Activated naive CD4-positive, alpha-beta T cell treated with anti-CD3 and anti-CD28 coated beads, Interleukin-2, amount 50 U/mL, for 72 hours (primary cell): ENCODE measurements at places on chromosomes 7 and 10.

- no peak for DNase-seq
These were observed 36.2 kb upstream of the DUSP5 start for GRCh38 chr10:110461530-110461929.

DNA sequence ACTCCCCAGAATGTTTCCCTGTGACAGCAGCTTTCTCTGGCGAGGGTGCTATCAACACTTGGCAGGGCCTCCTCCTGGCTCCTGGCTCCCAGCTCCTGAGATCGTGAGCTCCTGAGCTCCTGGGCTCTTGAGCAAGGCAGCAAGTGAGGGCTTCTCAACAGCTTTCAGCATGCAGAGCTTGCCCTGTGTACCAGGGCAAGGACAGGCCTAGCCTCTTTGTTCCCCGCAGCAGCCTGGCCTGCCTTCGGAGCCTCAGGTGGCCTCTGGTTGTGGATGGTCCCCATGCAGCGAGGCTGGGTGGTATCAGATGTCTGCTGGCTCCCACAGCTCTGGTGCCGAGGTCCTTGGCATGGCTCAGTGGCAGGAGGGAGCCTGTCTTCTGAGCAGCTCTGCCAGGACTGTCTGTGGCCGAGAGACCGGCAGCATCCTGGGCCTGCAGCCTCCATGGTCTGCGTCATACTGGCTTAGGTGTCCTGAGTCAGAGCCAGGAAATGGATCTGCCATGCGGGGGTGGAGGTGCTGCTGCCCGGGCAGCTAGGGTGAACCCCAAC lies 44.2 kb downstream of the ZMIZ1 start:
- DNase-seq: no peak

GRCh38 chr7:121020989-121021969 lies 32.8 kb downstream of the CPED1 start:
- no peak for DNase-seq

GRCh38 chr7:111531993-111532392 lies 30.3 kb downstream of the IMMP2L start:
- no peak for DNase-seq

- peak; percentile 70 for DNase-seq
These were observed at the start of gene PPP1R3C for GRCh38 chr10:91632671-91633550. Gene PPP1R3C, minus strand, starts transcription at chr10:91633071. Its CDS starts 102 bp downstream, at chr10:91632969.

DNA sequence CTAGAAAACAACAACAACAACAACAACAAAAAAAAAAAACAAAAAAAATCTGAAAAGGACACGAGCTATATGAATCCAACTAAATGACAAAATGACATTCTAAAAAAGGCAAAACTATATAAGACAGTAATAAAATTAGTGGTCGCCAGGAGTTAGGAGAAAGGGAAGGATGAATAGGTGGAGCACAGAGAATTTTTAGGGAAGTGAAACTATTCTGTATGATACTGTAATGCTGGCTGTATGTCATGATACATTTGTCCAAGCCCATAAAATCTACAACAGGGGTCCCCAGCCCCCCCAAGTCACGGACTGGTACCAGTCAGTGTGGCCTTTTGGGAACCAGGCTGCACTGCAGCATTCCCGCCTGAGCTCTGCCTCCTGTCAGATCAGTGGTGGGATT lies 2.8 kb upstream of the PUS7 start:
- DNase-seq: no peak

DNA sequence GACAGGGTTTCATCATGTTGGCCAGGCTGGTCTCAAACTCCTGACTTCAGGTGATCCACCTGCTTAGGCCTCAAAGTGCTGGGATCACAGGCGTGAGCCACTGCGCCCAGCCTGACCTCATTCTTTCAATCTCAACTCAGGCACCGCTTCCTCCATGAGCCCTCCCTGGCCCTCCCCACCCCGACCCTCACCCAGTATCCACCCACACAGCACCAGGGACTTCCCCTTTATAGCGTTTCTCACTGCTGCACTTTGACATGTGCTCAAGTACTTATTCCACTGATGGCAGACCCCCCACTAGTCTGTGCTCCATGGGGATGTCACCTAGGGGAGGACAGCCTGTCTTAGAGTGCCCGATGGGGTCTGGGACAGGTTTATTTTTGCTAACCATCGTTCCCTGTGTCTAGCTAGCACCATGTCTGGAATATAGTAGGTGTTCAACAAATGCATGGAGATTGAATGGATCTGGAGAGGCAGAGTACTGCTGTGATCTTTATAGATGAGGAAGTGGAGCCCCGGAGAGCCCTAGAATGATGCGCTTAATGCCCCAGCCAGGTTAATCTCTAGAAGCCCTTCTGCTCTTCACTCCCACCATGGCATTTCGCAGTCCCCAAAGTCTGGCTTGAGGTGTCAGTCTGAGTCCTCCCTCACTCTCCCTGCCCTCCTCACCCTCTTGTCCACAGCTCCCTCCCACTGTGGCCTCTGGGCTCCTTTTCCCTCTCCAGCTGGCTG lies 258.8 kb downstream of the RPS24 start:
- DNase-seq: no peak

DNA sequence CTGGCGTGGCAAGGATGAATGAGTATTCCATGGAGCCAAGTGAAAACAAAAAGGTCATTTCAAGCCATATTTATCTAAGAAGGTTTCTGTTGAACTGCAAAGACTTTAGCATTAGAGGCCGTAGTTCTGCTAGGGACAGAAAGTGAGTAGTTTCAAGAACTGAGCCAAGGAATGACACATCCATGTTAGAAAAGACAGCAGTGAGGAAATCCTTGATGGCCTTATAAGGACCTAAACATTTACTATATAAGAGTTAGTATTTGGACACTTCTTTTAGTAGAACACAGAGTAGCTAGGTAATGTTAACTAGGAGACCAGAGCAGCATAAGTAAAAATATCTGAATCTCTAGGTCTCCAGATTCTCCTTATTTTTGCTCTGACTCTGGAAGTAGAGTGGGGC lies 329.8 kb upstream of the SEMA3D start:
- no peak for DNase-seq

GRCh38 chr10:63421591-63421990 lies 44.2 kb downstream of the JMJD1C start:
- no peak for DNase-seq

GRCh38 chr7:125636320-125636962 lies 706.8 kb upstream of the POT1 start:
- DNase-seq: no peak

DNA sequence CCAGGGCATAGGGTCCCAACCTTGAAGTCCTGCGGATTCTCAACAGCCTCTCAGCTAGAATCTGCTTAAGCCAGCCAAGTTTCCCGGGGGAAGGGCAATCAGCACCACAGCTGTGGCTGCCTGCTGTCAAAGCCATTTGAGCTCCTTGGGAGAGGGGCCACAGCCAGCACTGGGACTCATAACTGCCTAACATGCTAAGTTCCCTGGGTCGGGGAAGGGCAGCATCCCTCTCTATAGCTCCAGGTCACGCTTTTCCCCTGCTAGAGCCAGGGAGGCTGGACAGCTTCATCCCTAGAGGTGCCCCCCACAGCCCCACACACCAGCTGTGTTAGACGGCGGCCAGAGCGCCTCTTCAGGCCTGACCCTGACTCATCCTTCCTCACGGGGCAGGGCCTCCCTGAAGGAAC lies 49.6 kb upstream of the PDE1C start:
- DNase-seq: no peak

DNA sequence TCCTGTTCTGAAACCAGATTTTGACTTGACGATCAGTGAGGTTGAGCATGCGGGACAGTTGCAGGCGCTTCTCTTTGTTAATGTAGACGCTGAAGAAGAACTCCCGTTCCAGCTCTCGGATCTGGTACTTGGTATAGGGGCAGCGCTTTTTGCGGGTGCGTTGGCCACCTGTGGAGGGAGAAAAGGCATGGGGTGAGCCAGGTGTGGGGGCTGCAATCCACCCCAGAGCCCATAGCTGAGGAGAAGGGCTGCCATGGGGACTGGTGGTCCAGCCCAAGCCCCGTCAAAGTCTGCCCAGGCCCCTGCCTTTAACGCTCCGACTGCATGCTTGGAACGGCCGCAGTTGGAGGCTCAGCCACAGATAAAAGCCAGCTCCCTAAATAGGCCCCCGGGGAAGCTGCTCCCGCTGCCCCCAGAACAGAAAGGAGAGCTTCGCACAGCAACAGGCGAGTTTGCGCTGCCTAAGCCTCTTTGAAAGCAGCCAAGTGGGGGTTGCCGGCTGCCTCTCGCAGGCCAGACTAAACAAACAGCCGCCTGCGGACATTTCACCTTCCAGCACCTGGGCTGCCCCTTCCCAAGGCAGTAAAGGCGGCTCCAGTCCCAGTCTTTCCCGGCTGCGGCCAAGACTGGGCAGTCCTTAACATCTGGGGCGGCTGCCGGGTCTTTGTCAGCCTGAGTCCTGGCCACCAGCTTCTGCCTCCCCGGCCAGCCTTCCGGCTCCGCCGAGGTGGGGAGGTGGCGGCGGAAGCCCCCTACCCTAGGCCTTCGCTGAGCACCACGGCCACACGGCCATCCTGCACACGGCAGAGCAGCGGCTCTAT lies 2.0 kb downstream of the HOXA11 start:
- DNase-seq: no peak

- DNase-seq: no peak
These were observed 71.6 kb downstream of the SH2D4B start for GRCh38 chr10:80609331-80609730.

GRCh38 chr7:72406820-72407403 lies 5.2 kb downstream of the CALN1 start:
- DNase-seq: no peak

- DNase-seq: no peak
These were observed 4.7 kb downstream of the SUFU start for GRCh38 chr10:102508506-102508905.

GRCh38 chr7:461453-462172 lies 58.0 kb downstream of the PDGFA start:
- DNase-seq: no peak

- DNase-seq: no peak
These were observed 18.8 kb downstream of the ANXA11 start for GRCh38 chr10:80186364-80187012.

GRCh38 chr10:100653957-100654781 lies 91.2 kb upstream of the PAX2 start:
- DNase-seq: no peak

DNA sequence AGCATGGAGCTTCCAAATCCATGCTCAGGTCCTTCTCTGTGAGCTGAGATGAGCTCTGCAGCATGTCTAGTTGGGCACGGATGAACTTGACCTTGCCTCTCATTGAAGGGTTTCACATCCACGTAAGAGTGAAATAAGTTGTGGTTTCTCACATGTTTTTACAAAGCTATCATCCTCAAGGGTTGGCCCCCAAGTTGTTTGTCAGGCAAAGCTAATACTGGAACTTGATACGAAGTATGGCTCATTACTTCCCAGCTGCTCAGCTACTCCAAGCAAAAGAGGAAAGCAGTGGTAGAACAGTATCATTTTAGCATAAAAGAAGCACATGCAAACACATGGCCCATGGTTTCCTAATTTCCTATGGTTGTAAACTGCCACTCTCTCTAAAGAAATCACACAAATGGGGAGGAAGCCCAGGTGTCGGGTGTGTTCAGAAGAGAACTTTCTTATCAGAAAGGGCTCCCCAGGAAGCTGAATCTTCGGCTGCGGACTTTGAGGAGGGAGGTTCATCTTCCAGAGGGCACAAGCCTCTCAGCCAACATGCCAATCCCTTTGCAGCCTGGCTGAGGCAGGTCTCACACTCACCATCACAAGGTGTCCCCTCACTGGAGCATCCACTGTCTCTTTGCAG lies 45.3 kb downstream of the PDLIM1 start:
- no peak for DNase-seq

DNA sequence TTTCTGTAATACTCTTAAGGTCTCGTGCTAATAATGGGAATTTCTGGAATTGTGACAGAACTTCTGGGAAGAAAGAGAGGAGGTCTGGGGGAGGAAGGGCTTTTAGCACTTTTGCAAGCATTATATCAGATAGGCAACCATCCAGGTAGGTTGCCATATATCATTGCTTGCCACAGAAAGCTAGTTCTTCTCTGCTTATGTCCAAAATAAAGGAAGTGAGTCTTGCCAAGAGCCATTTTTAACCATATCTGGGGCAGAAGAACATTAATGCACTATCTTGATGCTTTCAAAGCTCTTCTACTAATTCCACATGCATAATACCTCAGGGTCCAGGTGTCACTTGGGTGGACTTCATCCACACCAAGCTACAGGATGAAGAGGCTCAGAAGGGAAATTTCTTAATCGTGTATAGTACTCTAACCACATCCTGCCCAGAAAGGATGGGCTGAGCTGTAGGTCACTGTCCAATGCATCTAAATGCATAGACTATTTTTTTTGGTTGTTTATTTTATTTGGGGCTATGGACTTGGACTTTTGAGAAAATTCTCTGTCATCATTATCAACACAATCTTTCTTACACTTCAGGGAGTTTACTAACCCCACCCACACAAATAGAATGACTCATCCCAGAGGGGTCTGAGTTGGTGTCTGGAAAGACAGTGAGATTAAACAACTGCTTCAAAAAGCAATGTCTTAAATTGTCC lies 68.9 kb upstream of the ADO start:
- DNase-seq: no peak

DNA sequence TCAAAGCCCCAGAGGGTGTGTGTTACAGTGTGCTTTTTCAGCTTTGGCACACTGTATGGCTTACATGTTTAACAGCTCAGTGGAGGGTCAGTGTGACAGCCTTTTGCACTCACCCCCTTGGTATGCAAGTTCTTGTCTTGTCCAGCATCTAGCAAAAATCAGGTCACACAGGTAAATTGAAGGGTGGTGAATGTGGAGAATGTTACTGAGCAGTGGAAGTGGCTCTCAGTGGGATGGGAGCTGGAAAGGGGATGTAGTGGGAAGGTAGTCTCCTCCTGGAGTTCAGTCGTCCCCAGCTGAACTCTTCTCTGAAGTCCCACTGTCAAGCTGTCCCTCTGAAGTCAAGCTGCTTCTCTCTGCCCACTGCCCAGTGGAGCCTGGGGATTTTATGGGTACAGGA lies 21.0 kb upstream of the C10orf90 start:
- no peak for DNase-seq

GRCh38 chr7:142487124-142487523 lies 229.3 kb upstream of the PRSS58 start:
- DNase-seq: no peak
